ENCODE measurements at places on chromosomes 2 and 18.
A peak's percentile ranks its signal among the peaks of the same experiment; 100 is the strongest.

DNA sequence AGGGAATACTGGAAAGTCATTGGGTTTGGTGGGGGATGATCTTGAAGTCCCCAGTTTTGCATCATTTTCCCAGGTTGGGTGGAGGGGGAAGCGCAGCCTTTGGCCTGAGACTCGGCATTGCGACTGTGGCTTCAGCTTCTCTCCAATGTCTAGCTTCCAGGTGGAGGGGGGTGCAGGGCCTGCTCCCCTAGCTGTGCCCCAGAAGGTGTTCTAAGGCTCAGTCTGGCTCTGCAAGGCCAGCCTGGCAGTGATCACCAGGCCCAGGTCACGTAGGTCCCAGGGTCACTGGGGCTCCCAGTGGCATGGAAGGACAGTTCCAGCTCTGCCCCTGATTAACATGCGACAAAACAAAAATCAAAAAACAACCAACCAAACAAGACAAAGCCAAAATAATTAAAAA lies 56.9 kb upstream of the HAAO start:
- no peak for DNase-seq

GRCh38 chr18:76429262-76430126 lies 65.5 kb downstream of the ZNF516 start:
- DNase-seq = no peak

GRCh38 chr2:238107525-238108422 lies 7.6 kb downstream of the ESPNL start:
- DNase-seq = peak; percentile 86

DNA sequence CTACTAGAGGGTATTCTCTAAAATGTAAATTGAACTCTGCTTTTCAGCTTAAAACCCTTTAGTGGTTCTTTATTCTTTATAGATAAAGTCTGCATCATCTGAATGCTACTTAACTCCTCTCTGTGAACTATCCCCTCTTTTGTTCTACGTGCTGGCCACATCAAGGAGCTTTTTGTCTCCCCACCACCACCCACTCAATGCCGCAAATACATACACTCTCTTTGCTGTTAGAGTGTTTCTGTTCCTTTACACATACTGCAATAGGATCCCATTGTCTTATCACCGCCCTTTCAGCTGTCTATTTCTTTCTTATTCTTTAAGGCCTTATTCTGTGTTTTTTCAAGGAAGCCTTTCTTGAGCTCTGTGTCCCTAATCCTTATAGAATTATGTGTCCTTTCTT lies 83.3 kb downstream of the EML4 start:
- no peak for DNase-seq

GRCh38 chr2:153509133-153509532 lies 30.6 kb upstream of the RPRM start:
- peak; percentile 66 for DNase-seq

DNA sequence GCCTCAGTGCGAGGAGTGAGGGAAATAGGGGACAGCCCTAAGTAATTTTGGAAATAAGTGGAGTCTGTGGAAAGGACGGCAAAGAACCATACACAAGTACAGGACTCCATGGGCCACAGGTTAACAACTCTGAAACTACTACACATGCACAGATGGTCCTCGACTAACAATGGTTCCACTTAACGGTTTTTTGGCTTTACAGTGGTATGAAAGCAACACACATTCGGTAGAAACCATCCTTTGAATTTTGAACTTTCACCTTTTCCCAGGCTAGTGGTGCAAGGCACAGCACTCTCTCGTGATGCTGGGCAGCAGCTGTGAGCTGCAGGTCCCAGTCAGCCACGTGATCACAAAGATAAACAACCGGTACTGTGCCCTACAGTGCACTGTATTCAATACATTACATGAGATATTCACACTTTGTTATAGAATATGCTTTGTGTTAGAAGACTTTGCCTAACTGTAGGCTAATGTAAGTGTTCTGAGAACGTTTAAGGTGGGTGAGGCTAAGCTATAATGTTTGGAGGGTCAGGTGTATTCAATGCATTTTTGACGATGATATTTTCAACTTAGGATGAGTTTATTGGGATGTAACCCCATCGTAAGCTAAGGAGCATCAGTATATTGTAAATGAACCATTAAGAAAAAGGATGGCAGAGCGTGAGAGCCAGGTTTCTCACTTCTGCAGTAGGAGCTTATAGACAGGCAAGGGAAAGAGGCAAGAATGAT lies 44.6 kb downstream of the TBC1D8 start:
- DNase-seq = no peak

- DNase-seq = no peak
These were observed 436.2 kb upstream of the SMIM21 start for GRCh38 chr18:75863696-75864095.

- DNase-seq = no peak
These were observed 52.2 kb downstream of the ODC1 start for GRCh38 chr2:10395893-10396292.

- DNase-seq = peak; percentile 57
These were observed 96.0 kb downstream of the INHBB start for GRCh38 chr2:120441744-120442471.

DNA sequence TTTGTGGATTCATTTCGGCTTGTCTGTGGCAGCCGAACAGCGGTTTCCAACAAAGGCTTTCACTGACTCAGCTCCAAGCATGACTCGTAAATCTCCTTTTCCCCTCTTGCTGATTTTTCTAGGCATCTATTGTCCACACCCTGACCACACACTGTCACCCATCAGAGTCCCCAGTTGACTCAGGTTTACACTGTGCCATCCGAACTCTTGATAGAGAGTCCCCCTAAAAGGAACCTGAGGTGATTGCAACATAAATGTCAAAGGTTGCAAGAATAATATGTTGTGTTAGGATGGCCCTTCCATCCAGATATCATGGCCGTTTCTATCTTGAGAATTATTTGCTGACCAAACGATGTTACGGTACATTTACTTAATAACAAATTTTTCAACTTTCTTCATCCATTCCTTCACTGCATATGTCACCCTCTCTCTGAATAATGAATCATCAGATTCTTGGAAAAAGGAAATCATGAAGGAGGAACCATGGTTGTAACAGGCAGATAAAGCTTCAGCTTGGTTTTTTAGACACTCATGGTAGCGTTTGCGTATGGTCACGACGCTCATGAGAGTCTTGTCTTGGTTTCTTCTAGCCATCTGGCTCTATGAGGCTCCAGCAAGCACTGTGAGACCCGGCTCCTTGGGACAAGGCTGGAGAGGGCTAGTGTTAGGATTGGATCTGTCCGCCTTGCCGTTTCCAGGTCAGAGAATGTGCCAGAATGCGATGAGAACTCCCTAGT lies 72.1 kb downstream of the NPAS2 start:
- no peak for DNase-seq

DNA sequence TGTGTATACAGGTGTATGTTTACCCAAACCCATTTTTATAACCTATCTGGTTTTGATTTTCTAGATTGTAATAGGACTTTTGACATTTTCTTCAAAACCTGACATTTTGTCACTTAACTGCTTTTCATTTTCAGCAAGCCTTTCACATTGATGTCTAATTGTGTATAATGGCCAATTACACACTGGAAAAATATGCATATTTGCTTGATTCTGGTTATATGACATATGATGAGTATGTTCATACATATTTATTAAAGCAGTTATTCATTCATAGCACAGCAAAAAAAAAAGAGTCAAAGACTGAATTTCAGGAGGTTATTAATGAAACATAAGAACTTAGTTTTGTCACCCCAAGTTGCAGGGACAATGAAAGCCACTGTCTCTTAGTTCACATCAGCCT lies 307.7 kb upstream of the TNP1 start:
- DNase-seq = no peak

GRCh38 chr2:60826111-60826510 lies 55.3 kb upstream of the REL start:
- no peak for DNase-seq

GRCh38 chr2:9832586-9832985 lies 10.7 kb upstream of the TAF1B start:
- no peak for DNase-seq

DNA sequence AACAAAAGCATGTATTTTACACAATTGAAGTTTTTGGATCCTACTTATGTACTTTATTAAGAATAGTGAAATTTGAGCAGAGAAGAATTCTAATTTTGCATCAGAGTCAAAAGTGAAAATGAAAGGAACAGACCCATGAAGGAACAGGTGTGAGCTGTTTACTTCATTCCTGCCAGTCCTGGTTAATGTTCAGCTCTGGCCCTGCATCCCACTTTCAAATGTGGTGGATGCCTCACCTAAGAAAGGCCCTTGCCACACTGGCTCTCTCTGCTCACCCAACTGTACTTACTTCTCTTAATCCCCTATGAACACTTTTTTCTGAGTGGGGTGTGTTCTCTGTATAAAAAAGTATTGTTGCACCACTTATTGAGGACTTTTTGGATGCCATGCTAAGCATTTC lies 22.2 kb downstream of the FAM110C start:
- DNase-seq = peak; percentile 71

DNA sequence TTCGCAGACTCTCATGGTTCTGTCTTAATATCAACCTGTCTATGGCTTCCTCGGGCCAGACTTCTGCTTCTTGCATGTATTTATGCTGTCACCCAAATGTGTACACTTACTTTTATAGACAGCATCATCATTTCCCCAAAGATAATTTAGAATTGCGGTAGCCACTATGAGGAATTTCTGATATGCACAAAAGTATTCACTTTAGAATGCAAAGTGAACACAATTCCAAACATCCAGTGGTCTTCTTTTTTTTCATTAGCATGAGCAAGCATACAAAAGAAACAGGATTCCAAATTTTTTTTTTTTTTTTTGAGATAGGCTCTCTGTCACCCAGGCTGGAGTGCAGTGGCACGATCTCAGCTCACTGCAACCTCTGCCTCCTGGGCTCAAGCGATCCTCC lies 21.0 kb upstream of the MCFD2 start:
- no peak for DNase-seq

DNA sequence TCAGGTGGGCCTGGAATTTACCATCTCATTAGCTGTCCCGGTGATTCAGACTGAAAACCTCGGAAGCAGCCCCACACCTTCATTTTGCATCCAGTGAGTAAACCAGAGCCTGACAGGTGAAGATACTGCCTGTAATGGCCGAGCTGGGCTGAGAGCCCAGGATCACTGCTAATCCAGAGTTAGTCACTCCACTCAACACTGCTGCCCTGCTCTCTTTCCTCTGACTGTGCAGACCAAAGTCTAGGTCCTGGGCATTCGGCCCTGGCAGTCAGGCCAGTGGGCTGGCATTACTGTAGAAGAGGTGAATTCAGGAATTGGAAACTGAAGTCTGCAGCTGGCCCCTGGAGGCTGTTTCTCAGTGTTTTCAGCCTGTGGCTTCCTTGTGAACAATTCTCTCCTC lies 44.3 kb downstream of the TMEM17 start:
- no peak for DNase-seq

DNA sequence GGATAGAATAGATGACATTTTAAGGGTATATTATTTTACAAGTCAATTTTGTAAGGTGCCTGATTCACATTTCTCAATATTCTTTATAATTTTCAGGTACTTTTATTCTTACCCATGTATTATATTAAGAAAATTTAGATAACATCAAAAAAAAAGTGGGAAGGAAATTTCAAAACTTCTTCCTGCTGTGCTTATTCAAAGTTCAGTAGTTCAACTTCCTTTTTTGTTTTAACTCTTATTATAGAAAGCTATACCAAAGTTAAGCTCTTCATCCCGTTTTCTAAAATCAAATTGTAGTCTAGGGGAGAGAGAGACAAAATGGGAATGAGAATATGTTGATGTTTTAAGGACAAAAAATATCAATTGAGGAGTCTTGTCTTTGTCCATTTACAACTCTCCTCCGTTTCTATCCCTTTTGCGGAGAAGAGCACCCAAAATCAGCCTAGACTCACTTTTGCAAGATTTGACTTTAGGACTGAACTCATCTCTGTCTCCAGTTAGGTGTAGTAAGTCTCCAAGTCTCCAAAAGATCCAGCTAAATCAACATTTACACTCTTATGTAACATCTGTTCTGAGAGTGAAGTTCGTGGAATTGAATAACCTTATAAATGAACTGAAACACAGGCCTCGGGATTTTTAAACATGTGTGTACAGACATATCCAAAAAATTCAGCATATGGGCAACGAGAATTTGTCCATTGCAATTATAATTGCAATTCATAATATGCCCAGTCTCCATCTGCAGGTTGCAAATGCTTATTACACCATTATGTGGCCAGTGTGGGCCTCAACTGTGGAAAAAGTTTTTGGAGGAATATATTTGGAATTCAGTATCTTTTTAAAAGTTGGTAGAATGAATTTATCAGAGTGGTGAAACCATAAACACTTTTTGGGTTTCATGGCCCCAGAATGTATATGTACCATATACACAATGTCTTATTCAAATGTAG lies 23.9 kb downstream of the FAM124B start:
- no peak for DNase-seq

DNA sequence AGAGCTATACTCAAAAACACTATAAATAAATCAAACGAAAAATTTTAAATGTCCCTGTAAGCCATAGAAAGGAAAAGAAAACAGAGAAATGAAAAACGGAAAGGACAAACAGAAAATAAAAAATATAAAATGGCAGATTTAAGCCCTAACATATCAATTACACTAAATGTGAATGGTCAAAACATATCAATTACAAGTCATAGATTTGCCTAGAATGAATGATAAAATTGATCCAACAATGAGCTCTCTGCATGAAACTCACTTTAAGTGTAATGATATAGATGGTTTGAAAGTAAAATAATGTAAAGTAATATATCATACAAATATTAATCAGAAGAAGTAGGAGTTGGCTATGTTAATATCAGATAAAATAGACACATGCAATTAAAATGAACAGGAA lies 54.2 kb upstream of the TCF4 start:
- DNase-seq = no peak

GRCh38 chr18:2963048-2963447 lies 49.9 kb downstream of the LPIN2 start:
- DNase-seq = no peak
